ENCODE measurements at places on chromosomes 4 and X.

GRCh38 chrX:153493085-153493484 is 1.7 kb upstream of the BGN start:
- no peak for DNase-seq

DNA sequence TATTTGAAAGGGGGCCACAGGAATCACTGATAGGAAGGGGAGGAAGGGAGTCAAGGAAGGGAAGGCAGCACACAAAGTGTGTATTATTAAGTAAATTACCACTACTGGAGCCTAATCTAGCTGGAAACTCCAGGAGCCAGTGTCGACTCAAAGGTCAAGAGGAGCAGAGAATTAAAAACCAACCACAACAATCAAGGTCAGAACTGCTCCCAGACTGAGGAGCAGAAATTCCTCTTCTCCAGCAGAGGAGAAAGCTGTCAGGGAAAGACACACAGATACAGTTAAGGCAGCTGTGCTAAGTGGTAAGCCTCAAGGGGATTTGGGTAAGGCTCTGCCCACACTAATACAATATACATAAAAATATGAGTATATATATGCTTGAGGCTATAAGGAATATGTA is 87.5 kb upstream of the PTPN13 start:
- DNase-seq = no peak

- peak; percentile 51 for DNase-seq
These were observed 29.5 kb downstream of the MSL3 start for GRCh38 chrX:11787564-11787963.

GRCh38 chr4:91963486-91963885 is 340.3 kb upstream of the GRID2 start:
- DNase-seq = no peak

DNA sequence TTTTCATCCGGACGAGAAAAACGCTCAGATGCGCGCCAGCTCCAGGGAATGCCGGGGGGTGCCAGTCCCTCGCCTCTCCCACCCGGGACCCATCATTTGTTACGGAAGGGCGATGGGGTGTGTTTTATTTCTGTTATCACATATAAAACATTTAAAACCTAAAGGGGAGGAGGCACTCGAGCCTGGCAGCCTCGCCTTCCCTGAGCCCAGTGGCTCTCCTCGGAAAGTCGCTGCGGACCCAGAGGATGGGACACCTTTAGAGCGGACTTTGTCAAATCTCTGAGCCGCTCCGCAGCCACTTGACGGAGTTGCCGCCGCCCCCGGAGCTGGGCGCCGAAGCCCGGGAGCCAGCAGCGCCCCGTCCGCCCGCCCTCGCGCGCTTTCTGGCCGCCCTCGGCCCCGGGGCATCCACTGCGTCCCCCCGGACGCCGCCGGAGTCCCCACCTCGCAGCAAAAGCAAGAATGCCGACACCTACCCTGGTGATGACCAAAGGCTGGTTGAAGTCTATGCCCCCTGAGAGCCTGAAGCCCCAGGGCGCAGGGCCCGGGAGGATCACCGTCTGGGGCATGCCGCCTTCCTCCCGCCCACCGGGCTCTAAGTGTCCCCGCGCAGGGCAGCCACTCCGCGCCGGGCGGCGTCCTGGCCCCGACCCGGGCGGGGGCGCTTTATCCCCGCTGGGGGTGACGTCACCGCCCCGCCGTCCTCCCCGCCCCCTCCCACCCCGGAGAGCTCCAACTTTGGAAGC is at the start of gene PDLIM3:
Gene PDLIM3, minus strand, starts transcription at position 642 of the 746 bp plus-strand sequence. Its CDS starts 73 bp downstream, at position 569.
- no peak for DNase-seq

- no peak for DNase-seq
These were observed 643 bp downstream of the FHL1 start for GRCh38 chrX:136147976-136148375.

DNA sequence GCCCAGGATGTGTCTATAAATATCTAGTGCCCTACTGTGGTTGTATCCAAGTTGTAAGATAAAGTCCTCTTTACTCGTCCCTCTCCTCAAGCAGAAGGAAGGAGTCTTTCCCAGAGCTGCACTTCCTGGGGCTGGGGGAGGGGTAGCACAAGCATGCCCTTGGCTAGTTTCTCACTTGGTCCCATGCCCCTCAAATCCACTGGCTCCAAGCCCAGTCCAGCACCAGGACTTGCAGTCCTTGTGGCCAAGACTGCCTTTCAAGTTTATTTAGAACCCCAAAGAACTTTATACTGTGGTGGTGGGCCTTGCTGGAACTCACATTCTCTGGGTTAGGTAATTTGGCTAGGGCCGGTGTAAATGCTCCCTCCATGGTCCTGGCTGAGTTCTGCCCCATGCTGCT is 43.2 kb upstream of the SLC10A4 start:
- DNase-seq = no peak

- no peak for DNase-seq
These were observed 165.8 kb upstream of the CYSLTR1 start for GRCh38 chrX:78493180-78493579.

DNA sequence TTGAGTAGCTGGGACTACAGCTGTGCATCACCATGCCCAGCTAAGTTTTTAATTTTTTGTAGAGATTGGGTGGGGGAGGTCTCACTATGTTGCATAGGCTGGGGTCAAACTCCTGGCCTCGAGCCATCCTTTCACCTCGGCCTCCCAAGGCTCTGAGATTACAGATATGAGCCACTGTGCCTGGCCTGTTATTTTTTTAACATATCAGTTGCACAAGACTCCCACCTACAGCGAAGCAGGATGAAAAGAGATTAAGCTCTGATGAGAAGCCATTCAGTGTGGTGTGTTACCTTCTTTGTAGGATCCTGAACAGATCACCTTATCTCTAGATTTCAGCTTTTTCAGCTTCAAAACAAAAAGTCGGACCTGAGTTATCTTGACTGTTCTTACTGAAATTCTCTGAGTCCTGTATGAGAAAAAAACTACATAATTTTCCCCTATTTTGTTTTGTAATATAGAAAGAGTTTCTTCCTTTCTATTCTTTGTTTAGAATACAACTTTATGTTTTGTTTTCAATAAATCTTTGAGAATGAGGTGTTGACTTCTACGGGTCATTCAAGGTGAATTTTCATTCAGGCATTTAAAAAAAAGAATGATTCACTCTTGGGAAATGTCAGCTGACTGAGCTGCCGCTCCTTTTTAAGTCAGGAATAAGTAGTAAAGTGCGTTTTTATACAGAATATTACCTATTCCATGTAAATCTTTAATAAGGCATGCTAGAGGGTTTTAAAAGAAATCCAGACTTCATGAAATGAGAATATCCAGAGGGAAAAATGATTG is 134.6 kb downstream of the ARSF start:
- no peak for DNase-seq

DNA sequence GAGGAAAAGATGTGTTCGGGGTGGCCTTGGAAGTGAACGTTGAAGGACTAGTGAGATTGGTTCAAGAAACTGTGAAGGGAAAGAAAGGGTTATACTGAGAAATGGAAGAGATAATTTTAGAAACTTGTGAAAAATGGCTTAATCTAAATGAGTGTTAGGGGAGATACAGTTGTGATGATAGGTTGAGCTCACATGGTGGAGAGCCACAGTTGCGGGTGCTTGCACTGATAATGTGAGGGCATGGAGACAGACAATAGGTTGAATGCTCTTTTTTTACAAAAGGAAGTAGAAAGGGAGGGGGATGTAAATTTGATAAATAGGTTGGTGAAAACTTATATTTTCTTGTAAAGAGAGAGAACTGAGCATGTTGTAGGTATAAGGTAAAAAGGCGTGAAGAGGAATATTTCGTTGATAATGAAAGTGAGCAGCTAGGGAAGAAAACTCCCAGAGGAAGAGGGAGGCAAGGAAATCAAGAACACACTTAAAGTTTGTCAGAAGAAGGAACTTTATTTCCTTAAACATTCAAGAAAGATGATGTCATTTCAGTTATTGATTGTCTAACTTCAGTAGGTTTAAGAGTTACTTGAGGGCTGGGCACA is 8.2 kb downstream of the AREG start:
- DNase-seq = no peak

DNA sequence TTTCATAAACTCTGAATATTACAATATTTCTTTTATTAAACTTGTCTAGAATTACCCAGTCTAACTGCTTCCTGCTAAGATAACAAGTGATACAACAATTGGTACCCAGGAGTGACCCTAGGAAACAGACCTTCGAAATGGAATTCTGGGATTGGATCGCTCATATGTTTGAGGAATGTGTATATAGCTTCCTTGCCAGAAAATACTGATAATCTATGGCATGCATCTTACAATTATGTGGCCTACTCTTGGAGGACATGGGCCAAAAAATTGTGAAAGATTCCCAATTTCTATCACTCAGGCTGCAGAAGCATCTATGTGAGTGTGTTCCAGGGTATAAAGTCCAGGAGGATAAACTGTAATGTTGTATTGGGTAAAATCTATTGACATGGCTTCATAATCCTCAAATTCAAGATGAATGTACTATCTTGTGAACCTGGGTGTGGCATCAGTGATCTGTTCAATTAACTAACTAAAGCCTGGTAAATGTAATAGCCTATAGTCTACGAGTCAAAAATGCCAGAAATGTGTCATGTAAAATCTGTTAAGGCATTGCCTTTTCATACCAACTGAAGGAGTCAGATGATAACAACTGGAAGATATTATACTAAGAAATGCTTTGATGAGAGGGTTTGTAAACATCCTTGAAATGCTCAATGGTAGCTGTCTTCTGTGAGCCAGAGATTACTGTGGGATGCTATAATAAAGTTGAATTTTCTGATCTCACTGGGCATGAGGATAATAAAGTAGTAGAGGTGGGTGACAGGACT is 1499.3 kb downstream of the PCDH7 start:
- DNase-seq = no peak

- no peak for DNase-seq
These were observed 185.5 kb upstream of the TECRL start for GRCh38 chr4:64594723-64595122.

DNA sequence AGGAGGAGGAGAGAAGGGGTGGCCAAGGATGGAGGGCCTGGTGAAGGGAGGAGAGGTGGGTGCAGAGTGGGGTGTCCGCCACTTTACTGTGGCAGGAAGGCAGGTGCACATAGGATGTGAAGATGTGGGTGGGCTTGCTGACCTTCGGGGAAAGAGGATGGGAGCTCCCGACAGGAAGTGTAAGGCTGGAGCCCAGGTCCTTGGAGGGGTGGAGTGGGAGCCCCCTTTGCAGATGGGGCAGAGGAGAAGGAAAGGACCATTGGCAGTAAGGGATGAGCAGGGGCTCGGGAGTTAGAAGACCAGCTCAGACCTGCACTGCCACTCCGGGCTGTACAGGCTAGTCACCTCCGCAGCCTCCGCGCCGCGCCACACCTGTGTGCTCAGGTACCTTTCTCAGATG is 89.5 kb downstream of the EVC start:
- no peak for DNase-seq

GRCh38 chrX:11970578-11971359 is 167.5 kb upstream of the FRMPD4 start:
- no peak for DNase-seq

Data from suppressor macrophage treated with lipopolysaccharide for 1 hour (primary cell).